ENCODE measurements at places on chromosomes 16 and 17.

DNA sequence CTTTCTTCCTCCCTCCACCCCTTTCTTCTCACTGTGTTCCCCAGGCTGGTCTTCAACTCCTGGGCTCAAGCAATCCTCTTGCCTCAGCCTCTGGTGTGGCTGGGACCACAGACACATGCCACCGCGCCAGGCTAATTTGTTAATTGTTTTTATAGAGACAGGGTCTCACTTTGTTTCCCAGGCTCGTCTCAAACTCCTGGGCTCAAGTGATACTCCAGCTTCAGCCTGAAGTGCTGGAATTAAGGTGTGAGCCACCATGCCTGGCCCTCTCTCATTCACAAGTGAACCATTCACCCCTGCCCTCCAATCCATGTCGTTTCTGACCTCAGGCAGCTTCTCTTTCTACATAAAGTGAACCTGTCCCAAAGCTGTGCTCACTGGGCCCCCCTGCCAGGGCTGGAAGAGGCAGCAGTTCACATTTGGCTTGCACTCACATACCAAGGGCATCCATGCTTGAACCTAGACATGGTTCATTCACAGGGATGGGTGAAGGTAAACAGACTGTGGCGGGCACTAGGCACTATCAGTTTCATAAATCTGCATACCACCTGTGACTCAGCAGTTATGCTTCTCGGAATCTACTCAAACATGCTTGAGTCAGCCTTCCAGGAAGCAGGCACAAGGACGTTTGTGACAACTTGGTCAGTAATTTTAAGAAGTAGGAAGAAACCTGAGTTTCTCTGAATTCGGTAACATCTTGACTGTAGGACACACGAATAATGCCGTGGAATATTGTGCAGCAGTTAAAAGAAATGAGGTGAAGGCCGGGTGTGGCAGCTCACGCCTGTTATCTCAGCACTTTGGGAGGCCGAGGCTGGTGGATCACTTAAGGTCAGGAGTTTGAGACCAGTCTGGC is 6.0 kb upstream of the RNF213 start:
- DNase-seq, result no peak

- DNase-seq, result peak; percentile 45
These were observed 884 bp upstream of the JPT1 start for GRCh38 chr17:75155191-75155601.

DNA sequence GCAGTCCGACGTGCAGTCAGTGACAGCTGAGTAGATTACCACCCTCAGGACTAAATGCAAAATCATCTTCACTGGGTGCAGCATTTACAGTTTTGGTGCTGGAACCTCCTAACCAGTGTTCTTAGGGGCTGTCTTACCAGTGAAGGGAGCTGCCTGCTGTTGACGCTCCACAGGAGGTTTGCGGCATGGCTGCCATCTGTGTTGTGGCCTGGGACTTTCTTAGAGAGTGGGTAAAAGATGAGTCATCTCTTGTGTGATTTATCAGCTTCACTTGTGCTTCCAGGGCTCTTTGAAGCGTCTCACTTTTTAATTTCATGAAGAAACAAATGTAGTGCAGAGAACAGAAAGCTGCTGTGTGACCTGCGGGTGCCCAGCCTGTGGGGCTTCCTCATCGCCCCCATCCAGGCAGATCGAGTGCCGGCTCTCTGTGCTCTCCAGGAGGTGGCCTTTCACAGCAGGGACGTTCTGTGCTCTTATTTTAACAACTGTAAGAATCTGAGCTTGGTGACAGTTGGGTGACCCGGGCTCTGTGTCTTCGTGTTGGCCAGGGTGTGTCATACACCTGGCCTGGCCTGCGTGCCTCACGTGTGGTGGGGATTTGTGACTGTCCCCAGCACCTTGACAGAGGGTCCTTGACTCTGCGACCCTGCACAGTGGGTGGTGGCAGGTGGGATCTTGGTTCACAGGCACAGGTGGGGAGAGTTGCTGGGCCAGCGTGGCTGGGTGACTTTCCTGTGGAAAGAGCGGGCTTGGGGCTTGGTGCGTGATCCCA is 24.3 kb upstream of the ZNF750 start:
- no peak for DNase-seq

DNA sequence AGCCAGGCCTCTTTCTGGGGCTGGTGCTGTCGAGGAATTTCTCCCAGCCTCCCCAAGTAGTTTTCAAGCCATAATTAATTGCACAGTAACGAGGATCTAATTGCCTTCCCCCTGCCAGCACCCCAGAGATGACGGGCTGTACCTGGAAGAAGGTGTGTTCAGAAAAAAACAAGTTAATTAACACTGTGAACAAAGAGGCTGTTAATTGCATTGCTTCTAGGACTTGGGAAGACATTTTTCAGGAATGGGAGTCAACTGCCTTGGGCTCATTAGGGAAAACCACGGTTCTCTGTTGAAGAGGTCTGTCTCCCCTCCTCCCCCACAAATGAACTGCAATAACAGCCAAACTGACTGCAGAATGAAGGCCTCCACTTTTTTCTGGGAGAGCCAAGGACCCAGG is 176.7 kb downstream of the CCT6B start:
- DNase-seq, result peak; percentile 5

- no peak for DNase-seq
These were observed 182.8 kb upstream of the ELAC2 start for GRCh38 chr17:13200671-13201070.

DNA sequence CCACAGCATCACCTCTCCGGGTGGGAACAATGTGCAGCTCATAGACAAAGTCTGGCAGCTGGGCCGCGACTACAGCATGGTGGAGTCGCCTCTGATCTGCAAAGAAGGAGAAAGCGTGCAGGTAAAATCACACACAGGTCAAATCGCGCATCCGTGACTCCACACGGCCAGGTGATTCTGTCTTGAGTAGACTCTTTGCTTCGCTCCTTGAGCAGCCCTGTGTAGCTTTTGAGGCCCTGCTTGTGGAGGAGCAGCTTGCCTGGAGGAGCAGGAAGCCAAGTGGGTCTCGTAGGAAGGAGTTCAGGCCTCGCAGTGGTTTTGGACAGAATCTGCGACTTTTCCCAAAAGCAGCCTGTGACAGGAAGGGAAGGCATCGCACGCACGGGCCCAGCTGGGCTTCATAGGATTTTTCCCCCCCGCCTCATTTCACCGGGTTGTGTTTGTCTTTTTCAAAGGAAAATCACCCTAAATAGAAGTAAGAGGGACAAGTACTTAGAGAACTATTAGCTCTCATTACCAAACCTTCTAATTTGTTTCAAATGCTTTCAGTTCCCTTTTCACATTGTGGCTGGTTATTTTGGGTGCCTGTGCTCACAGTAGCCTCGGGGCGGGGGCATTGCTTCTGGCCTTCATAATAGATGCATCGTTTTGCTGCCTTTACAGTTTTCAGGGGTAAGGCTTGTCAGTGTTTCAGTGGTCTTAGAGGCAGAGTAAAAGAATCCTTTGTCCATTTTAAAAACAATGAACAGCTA is 71.5 kb downstream of the SEC14L1 start:
- no peak for DNase-seq

- peak; percentile 96 for DNase-seq
These were observed 847 bp upstream of the PSMC3IP start for GRCh38 chr17:42578282-42578869.

DNA sequence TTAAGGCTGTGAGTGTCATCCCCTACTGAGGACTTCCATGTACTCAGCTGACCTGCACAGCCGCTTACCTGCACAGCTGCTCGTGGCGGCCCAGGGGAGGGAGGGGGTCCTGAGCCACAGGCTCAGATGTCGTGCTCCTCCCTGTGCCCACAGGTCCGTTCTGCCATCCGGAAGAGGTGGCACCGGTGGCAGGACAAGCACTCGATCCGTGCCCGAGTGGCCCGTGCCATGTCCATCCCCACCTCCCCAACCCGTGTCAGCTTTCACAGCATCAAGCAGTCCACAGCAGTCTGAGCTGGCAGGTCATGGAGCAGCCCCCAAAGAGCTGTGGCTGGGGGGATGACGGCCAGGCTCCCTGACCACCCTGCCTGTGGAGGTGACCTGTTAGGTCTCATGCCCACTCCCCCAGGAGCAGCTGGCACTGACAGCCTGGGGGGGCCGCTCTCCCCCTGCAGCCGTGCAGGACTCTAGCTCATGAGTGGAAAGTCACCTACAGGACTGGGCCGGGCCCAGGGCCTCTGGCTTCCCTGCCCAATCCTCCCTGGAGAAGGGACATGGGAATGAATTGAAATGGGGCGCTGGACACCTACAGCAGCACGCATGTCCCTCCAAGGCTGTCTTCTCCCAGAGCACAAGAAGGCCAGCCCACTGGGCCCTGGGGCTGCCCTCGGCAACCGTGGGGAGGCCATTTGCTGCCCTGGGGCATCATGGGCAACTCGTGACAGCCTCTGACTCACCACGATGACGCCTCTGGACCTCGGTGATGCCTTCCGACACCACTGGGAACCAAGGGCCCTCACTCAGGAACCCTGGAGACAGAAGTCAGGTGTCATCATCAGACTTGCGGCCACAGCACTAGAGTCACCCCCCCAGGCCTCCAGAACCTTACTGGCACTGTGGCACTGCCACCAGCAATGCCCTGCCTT is 9.9 kb upstream of the SPPL2C start:
- DNase-seq, result no peak

DNA sequence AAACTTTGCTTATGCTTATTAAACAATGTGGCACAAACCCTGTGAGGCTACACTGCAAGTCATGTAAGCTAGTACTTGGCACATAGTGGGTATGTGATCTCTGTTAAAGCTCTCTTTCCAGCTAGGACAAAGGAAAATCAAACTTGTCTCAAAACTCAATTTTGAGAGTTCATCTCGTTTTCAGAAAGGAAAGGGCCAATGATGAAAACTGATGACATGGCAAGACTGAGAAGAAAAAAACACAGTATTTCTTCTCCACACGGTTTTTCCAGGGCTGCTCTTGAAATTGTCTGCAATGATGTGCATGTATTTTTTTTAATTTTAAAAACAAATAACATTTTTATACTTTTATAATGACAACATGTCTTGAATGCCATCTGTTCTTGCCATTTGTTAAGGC is 389.8 kb downstream of the CA10 start:
- DNase-seq, result no peak

DNA sequence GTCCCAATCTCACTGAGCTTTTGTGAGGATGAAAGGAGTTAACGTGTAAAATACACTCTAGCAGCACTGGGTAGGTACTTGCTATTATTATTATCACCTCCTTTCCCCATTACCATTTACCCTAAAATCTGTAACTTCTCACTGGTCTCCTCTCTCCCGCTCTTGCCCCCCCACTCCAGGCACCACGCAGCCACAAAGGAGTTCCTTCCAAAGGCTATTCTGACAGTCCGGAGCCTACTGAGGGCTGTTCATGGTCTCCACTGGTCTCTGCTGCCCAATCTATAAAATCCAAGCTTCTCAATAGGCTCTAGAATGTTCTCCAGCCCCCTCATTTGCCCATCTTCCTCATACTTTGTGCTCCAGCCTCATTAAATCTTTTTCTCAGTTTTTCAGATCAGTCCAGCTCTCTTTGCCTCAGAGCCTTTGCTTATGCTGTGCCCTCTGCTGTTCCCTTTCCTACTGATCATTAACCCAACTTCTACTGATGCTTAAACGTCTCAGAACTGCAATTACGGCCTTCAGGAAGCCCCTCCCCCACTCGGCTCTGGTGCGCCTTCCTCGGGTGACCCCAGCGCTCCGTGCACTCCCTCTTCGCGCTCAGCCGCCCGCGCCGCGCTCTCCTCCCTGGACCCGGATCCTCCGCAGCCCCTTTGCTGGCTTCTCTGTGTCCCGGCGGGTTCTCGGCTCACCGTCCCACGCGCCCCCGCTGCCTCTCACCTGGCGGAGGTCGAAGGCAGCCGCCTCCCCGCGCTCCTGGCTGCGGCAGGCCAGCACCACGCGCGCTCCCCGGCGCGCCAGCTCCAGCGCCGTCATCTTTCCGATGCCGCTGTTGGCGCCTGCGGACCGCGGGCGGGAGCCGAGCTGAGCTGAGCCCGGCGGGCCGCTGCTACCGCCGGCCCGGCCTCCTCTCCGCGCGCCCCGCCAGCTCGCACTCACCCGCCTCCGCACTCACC is 737 bp downstream of the DHRS13 start:
- peak; percentile 87 for DNase-seq

DNA sequence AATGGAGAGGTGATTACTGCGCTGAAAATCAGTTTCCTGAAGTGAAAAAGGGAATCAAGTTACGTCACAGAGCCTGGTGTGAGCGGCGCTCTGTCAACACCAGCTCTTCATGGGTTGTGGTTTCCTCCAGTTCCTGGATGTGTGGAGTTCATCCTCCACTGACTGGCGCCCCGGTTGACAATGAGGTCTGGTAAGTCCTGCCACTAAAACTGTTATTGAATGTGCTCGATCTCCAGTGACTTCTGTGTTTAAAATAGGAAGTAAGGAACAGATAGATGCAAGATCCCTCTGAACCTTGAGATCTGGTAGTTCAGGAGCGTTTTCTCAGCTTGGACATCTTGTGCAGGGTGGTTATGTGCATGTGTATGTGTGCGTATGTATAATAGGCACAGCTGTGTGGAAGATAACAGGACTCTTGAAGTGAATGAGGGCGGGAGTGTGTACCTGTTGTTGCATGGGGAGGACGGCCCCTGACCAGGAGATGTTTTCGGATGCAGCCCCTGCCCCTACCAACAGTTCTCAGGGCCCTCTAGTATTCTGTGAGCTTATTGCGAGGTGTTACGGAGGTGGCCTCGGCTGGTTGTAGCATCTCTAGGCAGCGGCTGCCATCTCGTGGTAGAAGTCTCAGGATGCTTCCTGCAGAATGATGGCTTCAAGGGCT is 22.0 kb upstream of the GOT2 start:
- peak; percentile 72 for DNase-seq

GRCh38 chr16:66653581-66654350 is 42.8 kb downstream of the CMTM4 start:
- DNase-seq, result no peak

DNA sequence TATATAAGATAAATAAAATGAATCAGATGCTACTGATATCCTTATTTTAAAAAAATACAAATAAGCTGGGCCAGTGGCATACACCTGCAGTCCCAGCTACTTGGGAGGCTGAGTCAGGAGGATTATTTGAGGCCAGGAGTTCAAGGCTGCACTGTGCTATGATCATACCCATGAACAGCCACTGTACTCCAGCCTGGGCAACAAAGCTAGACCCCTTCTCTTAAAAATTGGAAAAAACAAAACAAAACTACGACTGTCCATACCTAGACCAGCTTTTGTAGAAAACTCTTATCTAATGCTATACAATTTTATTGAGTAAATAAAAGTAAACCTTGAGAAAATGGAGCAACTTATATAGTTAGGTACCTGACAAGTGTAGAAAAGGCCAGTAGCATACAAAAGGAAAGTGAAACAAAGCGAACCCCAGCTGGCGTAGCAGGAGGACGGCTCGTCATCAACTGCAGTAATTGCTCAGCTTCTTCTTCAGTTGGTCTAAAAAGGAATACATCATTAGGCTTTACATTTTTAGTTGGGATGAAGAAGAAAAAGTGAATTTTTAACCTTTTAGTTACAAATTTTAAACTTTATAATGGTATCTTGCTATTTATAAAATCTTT is 23.6 kb downstream of the INTS2 start:
- DNase-seq, result no peak

DNA sequence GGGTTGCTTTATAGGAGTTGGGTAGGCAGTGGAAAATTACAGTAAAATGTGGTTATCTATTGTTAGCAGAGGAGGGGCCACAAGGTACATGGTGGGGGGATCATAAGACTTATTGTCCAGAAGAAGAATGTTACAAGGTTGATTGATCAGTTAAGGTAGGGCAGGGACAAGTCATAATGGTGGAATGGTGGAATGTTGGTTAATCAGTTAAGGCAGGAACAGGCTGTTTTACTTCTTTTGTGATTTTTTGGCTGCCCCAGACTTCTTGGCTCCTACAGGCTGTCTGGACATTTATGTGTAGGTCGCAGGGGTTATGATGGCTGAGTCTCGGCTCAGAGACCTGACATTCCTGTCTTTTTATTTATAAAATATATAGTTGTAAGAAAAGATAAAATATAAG is 2277.1 kb downstream of the TP53TG3F start:
- no peak for DNase-seq

GRCh38 chr16:87487361-87487924 is 5.4 kb downstream of the ZCCHC14 start:
- DNase-seq, result peak; percentile 75
